NCI-H2171 (cell line): ENCODE measurements at places on chromosomes 4 and X.

DNA sequence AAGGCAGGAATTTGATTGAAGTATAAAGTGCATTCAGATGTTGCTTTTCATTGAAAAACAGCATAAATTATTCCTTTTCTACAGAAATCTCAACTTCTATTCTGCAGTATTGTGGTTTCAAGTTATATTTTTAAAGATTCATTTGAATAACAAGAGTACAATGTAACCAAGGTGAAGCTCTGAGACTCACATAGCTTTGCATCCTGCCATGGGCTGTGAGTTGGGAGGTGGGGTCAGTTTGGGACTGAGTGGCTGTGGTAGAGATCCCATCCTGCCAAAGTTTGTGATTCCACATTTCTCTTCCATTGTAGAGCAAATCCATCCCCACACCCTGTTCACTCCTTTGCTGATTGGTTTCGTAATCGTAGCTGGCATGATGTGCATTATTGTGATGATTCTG is 69.2 kb downstream of the KIT start:
- DNase-seq, result no peak

GRCh38 chr4:145756244-145756643 is 76.3 kb downstream of the C4orf51 start:
- DNase-seq, result no peak

DNA sequence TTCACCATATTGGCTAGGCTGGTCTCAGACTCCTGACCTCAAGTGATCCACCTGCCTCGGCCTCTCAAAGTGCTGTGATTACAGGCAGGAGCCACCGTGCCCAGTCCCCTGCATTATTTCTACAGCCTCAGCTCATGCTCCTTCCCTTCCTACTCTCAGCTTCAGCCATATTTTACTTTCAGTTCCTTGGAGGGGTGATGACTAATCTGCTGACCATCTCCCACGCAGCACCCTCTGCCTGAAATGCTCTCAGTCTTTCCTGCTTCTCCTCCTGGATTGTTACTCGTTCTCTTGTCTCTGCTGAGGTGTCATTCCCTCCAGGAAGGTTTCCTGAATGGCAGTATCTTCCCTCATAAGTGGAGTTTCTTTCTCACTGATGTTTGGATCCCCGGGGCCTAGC is 63.3 kb downstream of the MOSPD2 start:
- no peak for DNase-seq

- DNase-seq, result no peak
These were observed 166.4 kb upstream of the ATP6AP2 start for GRCh38 chrX:40414335-40414734.

- no peak for DNase-seq
These were observed 795.7 kb upstream of the SLIT2 start for GRCh38 chr4:19455850-19456602.

DNA sequence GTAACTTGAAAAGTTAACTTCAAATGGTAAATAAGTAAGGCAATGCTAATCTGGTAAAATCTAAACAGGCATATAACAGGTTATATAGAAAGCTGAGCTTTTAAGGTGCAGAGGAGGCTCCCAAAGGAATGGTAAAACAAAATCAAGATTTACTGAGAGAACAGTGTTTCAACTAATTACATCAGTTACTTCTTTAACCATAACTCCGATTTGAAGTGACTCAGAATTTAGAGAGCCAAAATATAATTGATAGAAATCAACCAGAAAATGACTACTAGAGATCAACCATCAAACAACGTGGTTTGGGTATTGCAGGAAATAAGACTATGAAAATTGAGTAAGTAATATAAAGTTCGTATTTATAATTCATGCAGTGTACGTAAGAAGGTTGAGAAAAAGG is 6.9 kb downstream of the G3BP2 start:
- no peak for DNase-seq

DNA sequence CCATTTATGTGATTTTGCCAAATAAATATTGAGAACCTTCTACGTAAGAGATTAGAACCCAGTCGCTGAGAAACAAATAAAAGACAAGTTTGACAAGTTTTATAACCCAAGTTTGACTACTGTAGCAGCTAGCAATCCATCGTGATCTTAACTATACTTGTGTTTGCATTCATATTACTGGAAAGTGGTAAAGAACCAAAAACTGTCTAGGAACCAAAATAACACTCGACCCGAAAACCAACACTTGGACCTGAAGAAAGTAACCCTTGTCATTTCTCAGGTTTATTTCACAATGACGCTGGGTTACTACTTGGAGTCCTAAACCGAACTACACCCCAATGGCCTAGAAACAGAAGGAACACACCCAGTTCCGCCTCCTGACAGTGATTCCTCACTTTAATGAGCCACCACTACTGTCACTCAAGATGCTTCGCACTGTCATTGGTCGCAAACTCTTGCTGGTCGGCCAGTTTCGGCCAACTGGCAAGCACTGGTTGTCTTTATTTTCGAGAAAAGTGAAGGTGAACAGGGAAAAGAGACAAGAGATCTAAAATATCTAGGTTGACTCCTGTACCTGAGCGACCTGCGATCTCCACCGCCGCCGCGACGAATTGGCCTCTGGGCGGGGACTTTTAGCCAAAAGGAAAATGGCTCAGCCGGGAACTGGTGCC is 496 bp downstream of the FBXO8 start:
- DNase-seq, result peak; percentile 29

GRCh38 chr4:182938205-182938645 is 21.0 kb upstream of the DCTD start:
- no peak for DNase-seq

DNA sequence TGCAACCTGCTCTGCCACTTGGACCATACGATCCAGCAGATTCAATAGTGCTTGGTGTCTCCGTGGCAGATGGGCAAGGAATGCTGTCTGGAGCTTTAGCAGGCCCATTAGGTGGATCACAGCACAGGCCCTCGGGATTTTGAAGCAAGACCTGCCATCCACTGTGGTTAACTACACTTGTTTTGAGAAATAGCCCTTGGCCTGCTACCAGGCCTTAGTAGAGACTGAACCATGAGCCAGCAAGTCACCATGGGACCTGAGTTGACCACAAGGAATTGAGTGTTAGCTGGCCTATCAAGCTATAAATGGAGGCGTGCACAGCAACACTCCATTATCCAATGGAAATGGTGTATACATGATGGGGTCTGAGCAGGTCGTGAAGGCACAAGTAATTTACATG is 14.5 kb upstream of the LDB2 start:
- no peak for DNase-seq

DNA sequence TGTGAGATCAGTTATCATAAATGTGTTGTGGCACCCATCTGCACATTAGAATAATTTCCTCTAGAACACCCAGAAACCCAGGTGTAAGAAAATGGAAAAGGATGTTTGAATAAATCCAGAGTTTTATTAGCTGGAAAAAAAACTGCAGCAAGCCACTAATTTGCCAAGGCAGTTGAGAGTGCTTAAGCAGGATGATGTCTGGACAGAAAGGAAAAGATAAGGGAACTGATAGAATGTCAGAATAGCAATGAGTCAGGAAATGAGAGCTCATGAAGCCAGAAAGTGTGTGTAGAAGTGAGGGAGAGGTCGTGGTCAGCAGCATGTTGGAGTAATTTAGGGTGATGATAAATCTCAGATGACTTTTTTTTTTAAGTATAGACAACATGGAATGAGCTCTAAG is 15.2 kb upstream of the NEUROG2 start:
- DNase-seq, result no peak

DNA sequence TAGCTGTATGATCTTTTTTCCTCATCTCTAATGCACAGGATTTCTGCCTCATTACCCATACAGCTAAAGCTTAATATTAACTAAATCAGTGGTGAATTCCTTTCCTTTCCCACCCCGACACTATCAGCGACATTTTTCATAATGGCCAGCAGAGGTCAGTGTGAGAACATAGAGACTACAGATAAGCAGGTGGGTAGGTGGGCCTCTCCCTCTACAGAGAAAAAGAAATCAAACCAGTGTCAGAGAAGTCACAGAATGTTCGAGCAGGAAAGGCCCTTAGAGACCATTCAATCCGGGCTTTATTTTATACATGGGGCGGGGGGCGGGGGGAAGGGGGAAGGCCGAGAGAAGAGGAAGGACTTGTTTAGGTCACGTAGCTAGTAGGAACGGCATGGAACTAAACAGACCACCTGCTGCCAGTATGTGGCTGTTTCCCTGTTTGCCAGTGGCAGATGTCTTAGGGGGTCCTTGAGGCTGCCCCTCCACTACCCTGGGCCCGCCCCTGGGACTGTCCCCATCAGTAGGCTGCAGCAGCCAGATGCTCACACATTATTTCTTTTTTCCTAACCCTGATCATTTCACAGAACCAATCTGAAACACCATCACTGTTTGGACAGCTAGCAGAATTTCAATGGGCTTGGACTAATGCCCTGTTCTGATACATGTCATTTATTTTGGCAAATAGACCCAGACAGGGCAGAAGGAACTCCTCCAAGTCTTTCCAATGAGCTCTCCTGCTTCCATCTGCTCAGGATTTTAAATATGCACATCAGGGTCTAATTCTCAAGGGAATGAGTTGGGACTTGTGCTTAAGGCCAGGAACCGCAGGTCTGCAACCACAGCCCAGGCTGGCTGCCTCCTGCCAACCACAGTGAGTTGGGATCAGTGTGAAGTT is 133.4 kb downstream of the ATG4A start:
- DNase-seq, result peak; percentile 85

GRCh38 chr4:53537606-53538005 is 53.7 kb downstream of the LNX1 start:
- DNase-seq, result no peak

DNA sequence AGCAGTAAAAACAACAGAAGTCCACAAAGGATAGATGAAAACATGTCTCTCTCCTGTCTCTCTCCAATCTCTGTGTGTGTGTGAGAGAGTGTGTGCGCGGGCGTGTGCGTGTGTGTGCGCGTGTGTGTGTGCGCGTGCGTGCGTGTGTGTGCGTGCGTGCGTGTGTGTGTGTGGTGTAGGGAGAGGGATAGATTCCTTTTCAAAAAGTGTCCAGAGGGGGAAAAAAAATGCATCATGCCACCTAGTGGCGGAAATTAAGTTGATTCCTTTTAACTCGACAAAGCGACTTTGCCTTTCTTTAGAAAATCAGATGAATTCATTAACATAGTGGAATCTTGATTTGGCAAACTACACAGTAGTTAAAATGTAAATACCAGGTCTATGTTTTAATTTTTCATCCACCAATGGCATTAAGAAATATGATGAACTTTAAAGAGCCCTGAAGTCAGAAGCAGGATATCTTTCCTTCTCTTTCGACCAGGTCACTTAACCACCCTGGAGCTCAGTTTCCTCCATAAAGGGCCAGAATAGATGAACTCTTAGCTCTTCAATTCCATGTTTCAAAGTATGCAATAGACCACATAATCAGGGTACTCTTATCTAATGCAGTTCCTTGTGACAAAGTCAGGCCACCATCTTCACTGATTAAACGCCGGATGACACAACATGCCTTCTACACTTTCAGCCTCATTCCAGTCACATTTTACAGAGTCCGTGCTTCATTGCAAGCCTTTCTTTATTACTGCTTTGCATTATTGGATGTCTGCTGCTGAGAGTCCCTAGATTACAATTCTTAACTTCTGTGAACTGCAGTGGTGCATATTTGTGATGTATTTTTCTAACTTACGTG is 162.8 kb downstream of the FBXO8 start:
- no peak for DNase-seq

DNA sequence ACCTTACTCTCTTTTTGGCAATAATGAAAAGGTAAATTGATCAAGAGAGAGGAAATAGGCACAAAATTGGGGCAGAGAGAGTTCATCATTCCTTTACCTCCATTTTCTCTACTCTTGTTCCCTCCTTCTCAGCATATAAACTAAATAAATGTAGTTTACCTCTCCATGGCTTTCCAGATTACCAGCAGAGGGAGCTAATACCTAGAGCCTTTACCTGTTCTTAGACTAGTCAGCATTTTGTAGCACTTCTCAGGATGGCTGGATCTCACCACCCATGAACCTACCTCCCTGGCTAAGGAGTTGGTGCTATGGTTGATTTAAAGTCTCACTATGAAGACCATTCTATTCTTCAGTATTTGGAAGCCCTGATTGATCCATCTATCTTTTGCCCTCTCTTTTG is 15.7 kb downstream of the OFD1 start:
- peak; percentile 1 for DNase-seq

DNA sequence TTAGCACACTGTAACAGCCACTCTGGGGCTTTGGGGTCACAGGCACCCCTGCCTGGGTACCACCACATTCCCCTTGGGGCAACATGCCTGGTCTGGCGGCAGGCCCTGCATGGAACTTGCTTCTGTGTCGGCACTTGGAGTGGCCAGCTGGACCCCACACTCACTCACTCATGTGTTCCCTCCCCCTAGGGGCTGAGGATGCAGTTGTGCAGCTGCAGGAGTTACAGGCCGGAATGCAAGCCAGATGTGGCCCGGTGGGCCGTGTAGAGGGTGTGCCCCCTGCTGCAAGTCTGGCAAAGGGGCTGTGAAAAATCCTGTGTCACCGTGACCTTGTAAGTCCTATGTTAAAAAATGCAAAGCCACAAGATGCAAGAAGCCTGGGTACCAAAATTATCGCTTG is 34.2 kb downstream of the ATXN3L start:
- DNase-seq, result no peak

DNA sequence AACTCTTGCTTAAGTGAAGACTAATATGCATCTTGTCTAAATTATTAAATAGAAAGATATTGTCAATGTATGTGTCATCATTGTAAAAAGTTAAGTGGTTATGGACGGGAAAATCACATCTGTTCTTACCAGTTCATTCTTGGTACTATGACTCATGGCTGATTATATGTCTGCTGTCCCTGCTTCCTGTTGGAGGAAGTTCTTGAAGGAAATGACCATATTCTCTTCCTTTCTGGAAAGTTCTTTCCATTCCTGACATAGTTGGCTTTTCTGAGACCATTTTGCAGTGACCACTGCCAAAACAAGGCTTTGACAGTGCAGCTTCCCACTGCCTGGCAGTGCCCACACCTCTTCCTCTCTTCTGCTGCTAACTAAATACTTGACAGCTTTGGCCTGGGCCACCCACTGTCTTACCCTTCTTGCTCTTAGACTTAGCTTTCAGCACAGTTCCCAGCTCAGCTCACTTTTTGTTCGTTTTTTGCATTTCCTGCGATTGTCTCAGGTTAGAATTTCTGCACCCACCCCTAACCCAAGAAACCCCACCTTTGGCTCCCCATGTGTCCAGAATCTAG is 13.2 kb upstream of the CLDN24 start:
- DNase-seq, result no peak
